ENCODE measurements at places on chromosomes 5 and 9.

DNA sequence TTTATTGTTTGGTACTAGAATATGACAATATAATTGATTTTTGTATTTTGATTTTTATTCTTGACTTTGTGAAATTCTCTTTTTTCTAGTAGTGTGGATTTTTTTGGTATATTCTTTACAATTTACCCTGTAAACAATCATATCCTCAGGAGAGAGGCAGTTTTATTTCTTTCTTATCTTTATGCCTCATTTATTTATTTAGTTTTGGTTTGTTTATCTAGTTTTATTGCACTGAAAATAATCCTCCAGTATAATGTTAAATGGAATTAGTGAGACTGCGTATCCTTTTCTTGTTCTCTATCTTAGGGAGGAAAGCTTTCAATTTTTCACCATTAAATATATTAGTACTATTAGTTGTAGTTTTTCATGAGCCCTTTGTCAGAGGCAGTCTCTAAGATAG lies 109.4 kb downstream of the MACROH2A1 start:
- no peak for DNase-seq

- peak; percentile 79 for DNase-seq
These were observed 396.3 kb downstream of the YTHDC2 start for GRCh38 chr5:113909782-113910181.

- DNase-seq = peak; percentile 49
These were observed 257.7 kb downstream of the MCTP1 start for GRCh38 chr5:95027151-95027721.

GRCh38 chr5:80569961-80570786 lies at the start of gene ANKRD34B:
ANKRD34B (minus strand) TSS chr5:80570280; CDS start chr5:80560019, 10,261 bp downstream.
- peak; percentile 83 for DNase-seq

- DNase-seq = no peak
These were observed 58.2 kb upstream of the PAPPA start for GRCh38 chr9:116095403-116095802.

DNA sequence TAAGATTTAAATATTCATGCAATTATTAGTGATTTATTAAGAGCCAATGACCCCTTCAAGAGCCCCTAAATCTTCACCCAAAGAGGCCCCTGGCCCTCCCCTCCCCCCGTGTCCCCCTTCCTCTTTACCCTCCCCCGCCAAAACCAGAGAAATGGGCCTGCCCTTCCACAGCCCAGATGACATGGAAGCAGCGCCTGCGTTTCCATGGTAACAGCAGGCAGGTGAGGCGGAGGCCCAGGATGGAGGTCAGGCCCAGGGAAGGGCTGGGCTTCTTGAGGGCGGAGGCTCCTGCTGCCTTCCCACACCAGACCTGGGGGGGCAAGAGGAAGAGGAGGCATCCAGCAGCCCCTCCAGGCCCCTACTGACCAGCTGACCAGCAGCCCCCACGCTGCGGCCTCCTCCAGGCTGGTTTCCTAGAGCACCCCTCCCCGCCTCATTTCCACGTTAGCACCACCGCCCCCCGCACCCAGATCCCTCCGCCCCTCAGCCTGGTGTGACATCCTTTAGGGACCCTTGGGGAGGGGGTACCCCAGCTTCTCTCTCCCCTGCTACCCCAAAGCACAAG lies 37.4 kb downstream of the UNC5A start:
- peak; percentile 41 for DNase-seq

GRCh38 chr5:11273180-11273903 lies 512.3 kb upstream of the DAP start:
- DNase-seq = peak; percentile 56

GRCh38 chr5:157563373-157563928 lies 12.1 kb downstream of the ADAM19 start:
- DNase-seq = no peak

- DNase-seq = no peak
These were observed 4.5 kb upstream of the ORM1 start for GRCh38 chr9:114318416-114318815.

DNA sequence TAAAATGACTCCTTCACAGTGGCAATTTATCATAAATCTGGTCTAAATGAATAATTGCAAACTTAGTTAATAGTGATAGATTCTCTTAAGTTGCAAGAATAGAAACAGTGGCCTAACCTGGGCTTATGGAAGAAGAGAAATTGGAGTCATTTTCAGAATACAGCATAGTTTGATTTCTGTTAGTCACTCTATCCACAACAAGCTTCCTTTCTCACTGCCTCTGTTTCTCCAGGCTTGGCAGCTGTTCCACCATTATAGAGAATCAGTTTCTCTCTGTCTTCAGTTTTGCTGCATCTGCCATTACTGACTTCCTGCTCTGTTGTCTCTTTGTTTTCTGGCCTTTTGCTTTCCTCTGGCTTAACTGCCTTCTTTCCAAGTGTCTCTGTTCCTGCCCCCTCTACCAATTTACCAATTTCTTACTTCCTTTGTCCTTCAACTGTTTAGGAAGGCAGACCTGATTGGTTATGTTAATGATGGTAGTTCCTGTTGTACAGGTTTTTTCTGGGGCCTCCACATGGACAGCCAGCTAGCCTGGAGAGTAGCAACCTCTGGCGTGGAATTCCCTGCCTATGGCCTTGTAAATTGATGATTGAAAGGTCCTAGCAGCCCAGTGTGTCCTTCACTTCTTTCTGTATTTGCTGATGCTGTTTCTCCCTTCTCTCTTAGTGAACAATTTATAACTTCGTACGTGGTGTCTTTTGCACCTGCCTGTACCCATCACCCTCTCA lies 75.9 kb upstream of the RASGRF2 start:
- DNase-seq = no peak

DNA sequence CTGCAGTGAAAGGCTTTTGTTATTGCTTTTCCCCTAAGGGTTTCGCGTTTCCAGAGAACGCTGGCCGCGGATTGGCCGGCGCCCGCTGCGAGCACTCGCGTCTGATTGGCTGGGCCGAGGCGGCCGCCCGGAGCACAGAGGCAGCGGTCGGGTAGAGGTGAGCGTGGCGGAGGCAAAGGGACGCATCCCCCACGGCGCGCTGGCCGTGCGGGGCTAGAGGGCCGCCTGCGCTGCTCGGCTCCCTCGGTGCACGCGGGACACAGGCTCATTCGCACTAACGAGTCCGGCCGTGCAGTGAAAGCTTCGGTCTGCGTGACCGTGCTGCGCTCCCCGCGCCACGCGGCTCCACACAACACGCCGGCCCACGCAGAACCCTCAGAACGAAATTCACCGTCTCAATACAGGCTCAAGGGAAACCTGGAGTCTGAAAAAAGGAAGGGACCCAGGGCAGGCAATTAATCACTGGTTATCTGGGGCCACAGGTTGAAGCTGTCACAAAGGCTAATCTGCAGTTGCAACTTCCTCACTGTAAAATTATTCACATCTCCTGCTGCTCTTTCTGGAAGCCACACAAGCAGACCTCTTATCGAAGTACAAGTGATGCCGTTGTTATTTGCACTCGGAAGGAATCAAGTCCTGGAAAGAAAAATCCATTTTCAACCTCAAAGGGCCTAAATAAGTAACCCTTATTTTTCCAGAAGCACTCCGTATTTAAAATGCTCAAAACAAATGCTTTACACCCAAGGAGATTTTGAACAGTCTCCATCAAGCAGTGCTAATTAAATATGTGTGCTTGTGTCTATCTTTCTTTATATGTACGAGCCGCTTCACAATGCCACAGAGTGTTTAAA lies 94.6 kb downstream of the ZNF608 start:
- peak; percentile 98 for DNase-seq

- no peak for DNase-seq
These were observed 105.3 kb upstream of the COL5A1 start for GRCh38 chr9:134536101-134536900.

- peak; percentile 87 for DNase-seq
These were observed 1.5 kb downstream of the NEK6 start for GRCh38 chr9:124259158-124259808.

- no peak for DNase-seq
These were observed 11.7 kb downstream of the DNM1 start for GRCh38 chr9:128214571-128215490.

DNA sequence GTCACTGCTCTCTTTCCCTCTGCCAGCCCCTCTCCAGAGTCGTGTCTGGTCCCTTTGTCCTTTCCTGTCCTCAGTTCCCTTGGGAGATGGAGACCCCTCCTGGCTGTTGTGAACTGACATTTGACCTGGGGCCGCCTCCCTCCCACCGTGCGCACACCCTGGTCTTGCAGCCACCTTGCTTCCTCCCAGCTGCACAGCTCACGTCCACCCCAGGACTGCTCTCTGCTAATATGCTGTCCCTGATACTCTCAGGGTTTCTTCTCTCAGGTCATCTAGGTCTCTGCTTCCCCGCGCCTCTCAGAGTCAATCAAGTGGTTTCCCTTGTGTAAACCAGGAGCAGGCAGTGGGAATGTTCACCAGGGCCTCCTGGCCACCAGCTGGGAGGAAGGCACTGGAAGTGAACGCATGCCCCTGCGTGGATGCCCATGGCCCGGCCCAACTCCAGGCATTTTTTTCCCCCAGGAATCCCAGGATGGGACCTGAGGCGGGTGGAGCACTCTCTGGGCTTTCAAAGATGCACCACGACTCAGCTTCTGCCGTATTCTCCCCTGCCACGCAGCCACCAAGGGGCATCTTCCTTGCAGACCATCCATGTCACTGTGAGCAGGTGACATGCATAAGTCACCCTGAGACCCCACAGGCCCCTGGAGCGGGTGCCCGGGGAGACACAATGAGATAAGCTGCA lies 142.4 kb downstream of the OLFM1 start:
- DNase-seq = no peak

DNA sequence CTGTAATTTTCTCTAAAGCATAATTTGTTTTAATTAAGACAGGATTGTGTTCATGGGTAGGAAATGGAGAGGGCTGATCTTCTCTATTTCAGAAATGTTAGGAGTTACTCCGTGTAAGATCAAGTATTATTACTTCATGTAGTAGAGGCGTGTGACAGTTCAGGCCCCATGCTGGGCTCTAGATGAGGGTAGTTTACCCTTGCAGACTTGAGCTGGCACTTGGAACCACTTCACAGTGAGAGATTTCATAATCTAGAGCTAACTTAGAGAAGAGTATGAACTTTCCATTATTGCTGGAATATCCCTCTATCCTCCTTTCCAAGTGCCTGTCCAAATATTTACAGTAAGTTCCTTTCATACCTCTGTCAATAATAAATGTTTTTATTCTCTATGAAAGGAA lies 195.1 kb downstream of the PCSK5 start:
- DNase-seq = no peak

DNA sequence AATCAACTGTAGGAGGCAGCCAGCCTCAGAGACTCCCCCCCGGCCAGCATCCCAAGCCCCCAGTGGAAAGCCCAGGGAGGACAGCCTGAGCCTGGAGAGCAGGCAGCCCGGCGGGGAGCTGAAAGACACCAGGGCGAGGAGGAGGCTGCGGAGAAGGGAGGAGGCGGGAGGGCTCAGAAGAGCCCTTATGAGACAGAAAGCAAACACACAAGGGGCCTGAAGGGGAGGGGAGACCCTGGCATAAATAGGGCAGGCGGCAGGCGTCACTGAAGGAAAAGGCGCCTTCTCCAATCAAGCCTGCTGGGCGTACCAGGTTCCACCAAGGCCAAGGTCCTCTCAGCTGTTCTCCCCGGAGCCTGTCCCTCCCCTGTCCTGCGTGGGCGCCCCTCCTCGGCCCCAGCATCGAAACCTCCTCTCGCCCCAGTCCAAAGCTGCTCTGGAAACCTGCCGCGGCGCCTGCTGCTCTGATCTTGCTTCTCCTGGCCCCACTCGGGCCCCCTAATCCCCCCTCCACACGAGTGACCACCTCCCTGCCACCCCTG lies 1.3 kb downstream of the SLC9A3 start:
- peak; percentile 72 for DNase-seq

- DNase-seq = no peak
These were observed 131.1 kb downstream of the CHSY3 start for GRCh38 chr5:130035388-130035787.

DNA sequence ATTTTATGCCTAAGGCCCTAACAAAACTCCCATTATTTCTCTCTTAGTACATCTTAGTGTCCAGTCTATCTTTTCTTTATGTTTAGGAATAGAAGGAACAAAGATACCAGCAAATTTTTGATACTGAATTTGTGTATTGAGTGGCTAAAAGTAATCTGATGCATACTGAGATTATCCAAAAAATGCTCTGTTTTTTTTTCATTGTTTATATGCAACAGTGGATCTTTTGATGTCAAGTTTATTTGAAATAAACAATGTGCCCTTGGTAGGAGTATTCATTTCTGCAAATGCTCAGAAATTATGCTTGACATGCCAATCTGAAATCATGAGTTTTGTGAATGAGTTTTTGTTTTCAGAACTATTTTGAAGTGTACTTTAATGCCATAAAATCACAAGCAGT lies 58.7 kb downstream of the CCDC192 start:
- no peak for DNase-seq

GRCh38 chr5:67240846-67241245 lies 44.2 kb upstream of the CD180 start:
- DNase-seq = peak; percentile 46

DNA sequence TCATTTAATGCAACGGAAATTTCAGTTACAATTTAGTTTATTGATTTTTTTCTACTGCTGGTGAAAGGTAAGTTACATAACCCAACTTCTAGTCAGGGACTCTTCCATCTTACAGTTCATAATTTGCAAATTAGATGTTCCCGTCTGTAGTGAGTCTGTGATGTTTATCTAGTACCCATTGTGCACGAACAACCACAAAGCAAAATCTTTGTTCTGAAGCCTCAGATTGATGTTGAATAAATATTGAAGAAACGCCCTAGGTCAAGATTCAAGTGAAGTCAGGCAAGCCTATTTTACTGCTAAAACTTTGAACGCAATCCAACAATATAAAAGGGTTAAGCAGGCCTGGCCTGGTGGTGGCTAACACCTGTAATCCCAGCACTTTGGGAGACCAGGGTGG lies 43.1 kb downstream of the BASP1 start:
- peak; percentile 94 for DNase-seq

- no peak for DNase-seq
These were observed 13.5 kb upstream of the NDFIP1 start for GRCh38 chr5:142095035-142095434.

DNA sequence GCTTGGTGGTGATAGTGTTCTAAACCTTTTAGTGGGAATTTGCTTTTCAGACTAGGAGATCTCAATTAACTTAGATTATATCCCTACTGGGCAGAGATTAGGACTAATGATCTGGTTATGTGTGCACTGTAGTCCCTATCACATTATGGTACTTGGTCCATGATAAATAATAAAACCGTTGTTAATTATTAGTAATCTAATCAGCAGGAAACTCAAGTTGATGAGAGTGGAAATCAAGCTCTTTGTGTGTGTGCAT lies 262.3 kb downstream of the ARHGAP26 start:
- no peak for DNase-seq

GRCh38 chr5:173051746-173052145 lies 4.4 kb upstream of the CREBRF start:
- DNase-seq = no peak

- DNase-seq = no peak
These were observed 61.3 kb upstream of the GGTA1 start for GRCh38 chr9:121560921-121561320.

- DNase-seq = peak; percentile 16
These were observed 198.3 kb upstream of the TBC1D2 start for GRCh38 chr9:98453589-98454311.

- DNase-seq = peak; percentile 88
These were observed 14.3 kb upstream of the ANXA1 start for GRCh38 chr9:73137286-73137899.

DNA sequence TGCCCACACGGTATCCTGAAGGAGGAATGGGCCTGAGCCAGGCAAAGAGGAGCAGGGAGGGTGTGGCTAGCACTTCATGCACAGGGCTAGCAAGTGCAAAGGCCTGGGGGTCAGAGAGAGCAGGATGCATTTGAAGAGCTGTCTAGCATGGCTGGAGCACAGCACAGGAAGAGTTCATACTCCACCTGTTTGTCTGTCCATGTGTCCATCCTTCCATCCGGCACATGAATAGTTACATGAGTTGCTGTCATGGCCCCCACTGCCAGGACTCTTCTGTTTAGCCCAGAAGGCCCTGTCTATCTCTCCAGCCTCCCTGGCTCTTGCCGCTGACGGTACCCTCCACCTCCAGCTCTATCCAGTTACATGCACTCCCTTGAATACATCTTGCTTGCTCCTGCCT lies 17.1 kb downstream of the RGS3 start:
- no peak for DNase-seq
